Uterus (tissue), 4 donors: ENCODE measurements at places on chromosomes 6 and 20. TPM values are rescaled to one million over a fixed set of nuclear protein-coding genes. Genes with fewer than 3 reads are reported as not detected.

- H3K27ac ChIP-seq: no peak overlapping the region
- no peak for DNase-seq
- H3K27me3 ChIP-seq: no peaks in the 10 kb centered on the region
- no peaks in the 10 kb centered on the region for H3K4me1 ChIP-seq
- no peaks in the 10 kb centered on the region for H3K36me3 ChIP-seq
- H3K4me3 ChIP-seq: no peak overlapping the region
These were observed 113.1 kb upstream of the DOK5 start for GRCh38 chr20:54362283-54362682.

DNA sequence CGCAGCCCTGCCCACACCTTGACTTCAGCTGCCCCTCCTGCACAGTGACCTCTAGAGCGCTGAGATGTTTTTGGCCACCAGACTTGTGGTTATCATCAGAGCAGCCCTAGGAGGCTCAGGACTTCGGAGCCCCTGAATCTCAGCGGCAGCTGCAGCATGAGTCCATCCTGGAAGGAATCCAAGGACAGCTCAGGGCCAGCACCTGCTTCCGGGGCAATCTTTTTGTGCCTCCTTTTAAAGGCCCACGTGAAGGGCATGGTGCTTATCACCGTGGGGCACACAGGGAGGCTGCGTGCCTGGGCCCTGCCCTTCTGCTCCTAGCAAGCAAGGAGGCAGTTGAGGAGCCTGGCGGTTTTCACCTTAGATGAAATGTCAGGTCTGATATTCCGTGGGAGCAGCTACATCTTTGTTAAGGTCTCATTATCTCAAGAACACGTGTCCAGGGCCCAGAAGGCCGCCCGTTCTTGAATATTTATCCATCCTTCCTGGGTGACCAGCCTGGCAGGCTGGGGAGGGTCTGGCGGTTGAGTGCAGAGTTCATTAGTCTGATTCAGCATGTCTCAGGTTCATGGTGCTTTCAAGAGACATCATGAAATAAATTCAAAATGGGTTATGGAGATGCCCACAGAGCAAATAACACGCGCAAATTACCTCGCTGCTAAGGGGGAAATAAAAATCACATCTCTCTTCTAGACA, 392.4 kb downstream of the TAF4 start:
- DNase-seq: no peak
- H3K4me3 ChIP-seq: no peak overlapping the region
- no peaks in the 10 kb centered on the region for H3K27me3 ChIP-seq
- H3K36me3 ChIP-seq: no peaks in the 10 kb centered on the region
- no peaks in the 10 kb centered on the region for H3K4me1 ChIP-seq

- H3K27ac ChIP-seq: no peak overlapping the region
- no peak for DNase-seq
- no peaks in the 10 kb centered on the region for H3K27me3 ChIP-seq
- H3K4me3 ChIP-seq: no peak overlapping the region
- H3K36me3 ChIP-seq: no peaks in the 10 kb centered on the region
- H3K4me1 ChIP-seq: peaks cover 3% of the 10 kb centered on the region
These were observed 103.5 kb downstream of the GJA10 start for GRCh38 chr6:89997456-89998445.

GRCh38 chr6:71855406-71855805, 30.9 kb upstream of the RIMS1 start:
- no peaks in the 10 kb centered on the region for H3K36me3 ChIP-seq
- no peak for DNase-seq
- H3K27me3 ChIP-seq: no peaks in the 10 kb centered on the region
- H3K4me3 ChIP-seq: no peak overlapping the region
- no peaks in the 10 kb centered on the region for H3K4me1 ChIP-seq

KHDRBS2 gene
- 0.55 TPM for total RNA-seq
